Activated CD4-positive, alpha-beta T cell treated with anti-CD3 and anti-CD28 coated beads for 36 hours (primary cell): ENCODE measurements at places on chromosomes 7 and 10.

GRCh38 chr7:155252444-155252887, 45.2 kb upstream of the INSIG1 start:
- no peak for DNase-seq

GRCh38 chr7:27173956-27174873, at the start of gene HOXA10:
Gene HOXA10 (minus strand): TSS chr7:27174320. CDS start chr7:27174306, 14 bp downstream.
- DNase-seq: no peak

- no peak for DNase-seq
These were observed 1.1 kb upstream of the GPRIN2 start for GRCh38 chr10:46557319-46558121.

- DNase-seq: no peak
These were observed 120.7 kb upstream of the CARD11 start for GRCh38 chr7:3164380-3164792.

DNA sequence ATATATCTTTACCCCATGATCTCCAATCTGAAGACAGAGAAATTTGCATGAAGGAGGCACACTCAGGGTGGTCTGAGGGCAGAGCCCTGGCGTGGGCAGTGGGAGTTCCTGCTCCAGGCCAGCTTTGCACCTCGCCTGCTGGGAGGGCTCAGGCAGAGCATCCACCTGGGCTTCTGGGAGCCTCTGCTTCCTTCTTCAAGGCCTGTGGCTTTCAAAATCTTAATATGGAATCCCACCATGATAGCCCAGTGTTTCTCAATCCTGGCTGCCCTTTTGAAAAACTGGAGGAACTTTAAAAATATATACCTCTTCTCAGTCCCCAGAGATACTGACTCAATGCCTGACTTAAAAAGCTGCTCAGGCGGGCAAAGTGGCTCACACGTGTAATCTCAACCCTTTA, 36.7 kb upstream of the PSAP start:
- DNase-seq: no peak

DNA sequence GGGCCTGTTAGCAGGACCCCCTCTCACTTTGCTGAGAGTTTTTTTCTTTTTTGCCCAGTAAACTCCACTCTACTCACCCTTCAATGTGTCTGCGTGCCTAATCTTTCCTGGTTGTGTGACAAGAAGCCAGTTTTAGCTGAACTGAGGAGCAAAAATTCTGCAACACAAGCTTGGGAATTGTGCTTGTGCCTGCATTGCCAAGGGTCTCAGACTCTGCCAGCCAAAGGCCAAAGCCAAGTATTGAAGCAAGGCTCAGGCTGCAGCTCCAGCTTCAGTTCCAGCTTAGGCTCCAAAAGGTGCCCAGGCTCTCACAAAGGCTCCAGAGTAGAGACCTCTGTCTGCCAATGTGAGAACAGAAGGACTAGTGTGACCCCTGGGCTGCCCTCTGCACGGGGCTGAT, 4.2 kb upstream of the CPA2 start:
- DNase-seq: no peak

GRCh38 chr7:134701272-134701671, 54.6 kb downstream of the BPGM start:
- peak; percentile 16 for DNase-seq

GRCh38 chr7:156906200-156906649, 13.2 kb upstream of the LMBR1 start:
- no peak for DNase-seq

DNA sequence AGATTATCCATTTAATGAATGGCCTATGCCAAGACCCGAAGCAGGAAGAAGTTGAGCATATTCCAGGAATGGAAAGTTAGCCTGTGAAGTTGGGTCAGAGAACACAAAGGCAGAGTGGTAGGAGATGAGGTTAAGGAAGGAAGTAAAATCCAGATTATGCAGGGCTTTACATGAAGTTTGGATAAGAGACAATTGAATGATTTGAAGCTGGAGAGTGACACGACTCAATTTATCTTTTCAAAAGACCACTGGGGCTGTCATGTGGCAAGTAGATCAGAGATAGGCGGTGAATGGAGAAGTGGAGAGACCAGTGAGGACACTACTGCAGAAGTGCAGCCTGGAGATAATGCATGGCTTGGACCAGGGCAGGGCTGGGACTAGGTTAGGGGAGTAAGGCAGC, 7.2 kb upstream of the CNOT4 start:
- DNase-seq: no peak

GRCh38 chr7:129748356-129749109, 137.0 kb downstream of the NRF1 start:
- no peak for DNase-seq

DNA sequence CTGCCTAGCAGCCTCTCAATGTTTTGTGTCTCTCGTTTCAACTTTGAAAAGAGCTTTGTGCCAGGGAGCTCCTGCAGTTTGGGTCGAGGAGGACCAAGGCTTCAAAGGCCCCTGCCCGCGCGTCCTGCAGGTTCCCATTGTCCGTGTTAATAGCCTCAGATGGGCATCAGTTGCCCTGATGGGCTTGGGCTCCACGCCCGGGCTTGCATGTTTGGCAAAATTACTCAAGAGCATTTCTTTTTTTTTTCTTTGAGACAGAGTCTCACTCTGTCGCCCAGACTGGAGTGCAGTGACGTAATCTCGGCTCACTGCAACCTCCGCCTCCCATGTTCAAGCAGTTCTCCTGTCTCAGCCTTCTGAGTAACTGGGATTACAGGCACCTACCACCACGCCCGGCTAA, 636.6 kb downstream of the SDK1 start:
- DNase-seq: no peak

- DNase-seq: no peak
These were observed 27.1 kb downstream of the SEC61A2 start for GRCh38 chr10:12156367-12157123.

DNA sequence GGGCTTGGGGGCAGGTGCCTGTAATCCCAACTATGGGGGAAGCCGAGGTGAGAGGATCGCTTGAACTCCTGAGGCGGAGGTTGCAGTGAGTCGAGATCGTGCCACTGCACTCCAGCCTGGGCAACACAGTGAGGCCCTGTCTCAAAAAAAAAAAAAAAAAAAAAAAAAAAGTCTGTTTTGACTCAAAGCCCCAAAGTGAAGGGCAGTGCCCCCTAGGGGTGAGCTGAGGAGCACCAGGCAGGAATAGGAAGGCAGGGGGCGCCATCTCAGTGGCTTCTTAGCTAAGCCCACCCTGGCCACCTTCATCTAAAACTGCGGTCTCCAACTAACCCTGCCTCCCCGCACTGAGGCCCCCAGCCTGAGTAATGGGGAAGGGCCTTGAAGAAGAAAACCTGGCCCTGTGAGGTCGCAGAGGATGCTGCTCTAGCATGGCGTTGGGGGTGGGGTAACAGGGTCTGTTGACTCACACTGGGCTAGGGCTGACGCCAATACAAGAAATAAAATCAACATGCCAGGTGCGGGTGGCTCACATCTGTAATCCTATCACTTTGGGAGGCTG, 9.8 kb downstream of the PODXL start:
- DNase-seq: peak; percentile 79

DNA sequence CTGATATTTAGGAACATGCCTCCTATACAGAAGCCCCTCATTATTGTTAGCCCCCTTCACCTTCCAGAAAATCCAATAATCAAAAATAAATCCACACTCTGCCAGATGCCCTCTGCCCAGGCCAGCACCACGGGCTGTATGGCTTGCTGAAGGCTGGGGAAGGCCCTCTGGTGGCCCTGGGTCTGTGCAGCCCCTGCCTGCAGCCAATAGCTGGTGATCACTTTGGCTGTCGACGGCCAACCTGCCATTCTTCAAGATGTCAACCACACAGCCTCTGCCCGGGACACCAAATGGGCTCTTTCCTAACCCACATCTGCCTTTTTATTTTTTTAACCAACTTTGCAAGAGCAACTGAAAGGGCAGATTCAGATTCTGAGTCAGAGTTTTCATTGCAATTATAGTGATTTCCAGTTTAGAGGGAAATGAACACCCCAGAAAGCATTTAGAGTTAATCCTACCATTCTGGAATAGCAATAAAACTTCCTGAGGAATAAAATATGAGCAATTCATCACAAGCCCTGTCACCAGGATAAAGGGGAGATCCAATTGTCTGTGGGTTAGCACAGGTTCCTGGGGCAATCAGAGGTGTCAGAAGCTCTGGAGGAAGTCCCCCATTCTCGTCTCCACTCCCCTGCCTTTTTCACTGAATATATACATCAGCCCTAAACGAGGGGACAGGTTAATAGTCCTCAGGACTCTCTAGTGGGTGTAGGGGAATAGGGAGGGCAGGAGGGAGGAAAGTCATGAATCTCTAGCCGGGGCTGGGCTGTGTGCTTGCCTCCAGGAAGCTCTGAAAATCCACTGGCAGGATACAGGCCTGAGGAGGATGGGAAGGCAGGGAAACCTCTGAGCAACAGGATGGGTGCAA, 211.3 kb downstream of the GRID1 start:
- DNase-seq: no peak

- DNase-seq: peak; percentile 66
These were observed at the start of gene FGFBP3 for GRCh38 chr10:91909117-91909677. Gene FGFBP3 (minus strand): TSS chr10:91909486. CDS start chr10:91908969, 517 bp downstream.

- no peak for DNase-seq
These were observed 95.0 kb upstream of the SDK1 start for GRCh38 chr7:3206101-3206500.

DNA sequence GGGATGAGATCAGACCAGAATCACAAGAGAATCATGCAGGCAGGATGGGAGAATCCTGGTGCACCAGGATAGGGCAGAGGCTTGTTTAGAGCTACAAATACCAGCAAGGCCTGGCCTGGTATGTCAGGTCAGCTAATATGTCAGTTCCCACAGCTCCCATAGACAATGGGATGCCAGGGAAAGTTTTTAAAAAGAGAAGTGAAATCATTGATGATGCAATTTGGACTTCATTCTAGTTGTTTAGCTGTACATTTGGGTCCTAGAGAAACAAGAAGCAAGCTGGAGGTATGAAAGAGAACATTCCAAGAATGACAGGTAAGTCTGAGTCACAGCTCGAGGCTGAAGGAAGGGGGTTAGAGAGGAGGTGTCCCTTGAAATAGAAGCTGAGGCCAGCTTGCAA, 45.2 kb downstream of the GPR141 start:
- no peak for DNase-seq

GRCh38 chr10:123573236-123574108, 92.7 kb upstream of the GPR26 start:
- DNase-seq: peak; percentile 70

GRCh38 chr7:119664601-119665000, 608.4 kb upstream of the KCND2 start:
- no peak for DNase-seq

GRCh38 chr7:31370609-31371008, 30.1 kb upstream of the NEUROD6 start:
- DNase-seq: no peak

DNA sequence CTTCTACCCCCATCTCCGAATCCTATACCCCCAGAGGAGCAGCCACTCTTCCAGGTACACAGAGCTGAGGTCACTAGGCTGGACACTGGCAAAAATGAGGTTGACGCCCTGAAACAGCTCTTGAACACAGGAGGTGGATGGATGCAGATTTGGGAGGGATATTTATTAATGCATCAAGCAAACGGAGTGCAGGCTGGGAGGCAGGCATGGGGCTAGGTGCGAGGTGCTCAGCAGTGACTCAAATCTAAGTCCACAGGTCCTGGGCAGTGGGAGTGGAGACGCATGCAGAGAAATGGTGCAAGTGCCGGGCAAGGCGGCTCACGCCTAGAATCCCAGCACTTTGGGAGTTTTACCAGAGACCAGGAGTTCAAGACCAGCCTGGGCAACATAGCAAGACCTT, 11.0 kb downstream of the GUSB start:
- no peak for DNase-seq

- DNase-seq: no peak
These were observed 32.8 kb upstream of the TAS2R16 start for GRCh38 chr7:123028339-123028738.

GRCh38 chr7:142334806-142335205, 76.9 kb upstream of the PRSS58 start:
- no peak for DNase-seq

- DNase-seq: no peak
These were observed 234.2 kb downstream of the WDR11 start for GRCh38 chr10:121085367-121085766.

GRCh38 chr10:118590334-118590733, 5.1 kb downstream of the PRLHR start:
- DNase-seq: no peak

GRCh38 chr7:21616796-21617436, 74.1 kb downstream of the DNAH11 start:
- DNase-seq: no peak

- no peak for DNase-seq
These were observed 139.1 kb downstream of the ATE1 start for GRCh38 chr10:121788717-121789116.

DNA sequence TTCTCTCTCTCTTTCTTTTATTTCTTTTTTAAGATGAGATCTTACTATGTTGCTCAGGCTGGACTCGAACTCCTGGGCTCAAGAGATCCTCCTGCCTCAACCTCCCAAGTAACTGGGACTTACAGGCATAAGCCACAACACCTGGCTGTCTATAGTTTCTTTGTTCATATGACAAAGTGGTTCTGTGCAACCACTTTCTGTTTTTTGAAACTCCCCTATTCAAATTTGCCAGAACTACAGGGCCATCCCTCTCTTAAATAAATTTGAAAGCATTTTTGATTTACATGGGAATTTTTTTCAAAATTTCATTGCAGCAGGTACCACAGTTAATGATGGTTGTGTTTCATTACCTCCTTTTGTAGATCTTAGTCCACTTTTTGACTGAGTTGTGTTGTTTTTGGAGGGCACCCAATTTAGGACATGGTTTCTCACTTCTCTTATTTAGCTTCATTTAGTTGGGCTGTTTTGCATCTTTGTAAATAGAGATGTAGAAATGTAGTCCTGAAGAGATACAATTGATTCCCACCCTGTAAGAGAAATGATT, 119.2 kb downstream of the LRRC4 start:
- no peak for DNase-seq

DNA sequence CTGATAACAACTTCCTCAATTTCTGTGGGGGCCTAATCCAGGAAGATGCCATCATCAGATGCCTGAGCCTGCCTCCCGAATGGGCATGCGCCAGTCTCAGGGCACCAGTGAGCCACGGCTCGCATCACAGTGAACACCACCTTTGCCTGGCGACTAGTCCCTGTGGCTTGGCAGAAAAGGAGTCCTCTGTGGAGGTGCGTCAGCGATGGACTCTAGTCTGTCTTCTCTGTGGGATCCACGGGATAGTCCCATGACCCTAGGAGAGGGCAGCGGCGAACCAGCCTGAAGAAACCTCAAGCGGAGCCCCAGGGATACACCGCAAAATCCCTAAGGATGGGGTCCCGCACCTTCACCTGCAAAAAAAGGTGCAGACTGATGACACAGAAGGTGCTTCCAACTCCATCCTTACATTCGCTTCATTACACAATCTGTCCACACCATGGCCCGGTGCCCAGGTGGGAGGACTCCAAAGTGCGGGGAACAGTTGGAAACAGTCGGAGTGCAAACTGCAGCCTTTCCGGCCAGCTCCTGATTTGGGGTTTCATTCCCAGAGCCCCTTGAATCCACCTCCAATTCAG, 35.1 kb upstream of the ZNF273 start:
- DNase-seq: no peak
